ENCODE measurements at places on chromosomes 6 and 20.

DNA sequence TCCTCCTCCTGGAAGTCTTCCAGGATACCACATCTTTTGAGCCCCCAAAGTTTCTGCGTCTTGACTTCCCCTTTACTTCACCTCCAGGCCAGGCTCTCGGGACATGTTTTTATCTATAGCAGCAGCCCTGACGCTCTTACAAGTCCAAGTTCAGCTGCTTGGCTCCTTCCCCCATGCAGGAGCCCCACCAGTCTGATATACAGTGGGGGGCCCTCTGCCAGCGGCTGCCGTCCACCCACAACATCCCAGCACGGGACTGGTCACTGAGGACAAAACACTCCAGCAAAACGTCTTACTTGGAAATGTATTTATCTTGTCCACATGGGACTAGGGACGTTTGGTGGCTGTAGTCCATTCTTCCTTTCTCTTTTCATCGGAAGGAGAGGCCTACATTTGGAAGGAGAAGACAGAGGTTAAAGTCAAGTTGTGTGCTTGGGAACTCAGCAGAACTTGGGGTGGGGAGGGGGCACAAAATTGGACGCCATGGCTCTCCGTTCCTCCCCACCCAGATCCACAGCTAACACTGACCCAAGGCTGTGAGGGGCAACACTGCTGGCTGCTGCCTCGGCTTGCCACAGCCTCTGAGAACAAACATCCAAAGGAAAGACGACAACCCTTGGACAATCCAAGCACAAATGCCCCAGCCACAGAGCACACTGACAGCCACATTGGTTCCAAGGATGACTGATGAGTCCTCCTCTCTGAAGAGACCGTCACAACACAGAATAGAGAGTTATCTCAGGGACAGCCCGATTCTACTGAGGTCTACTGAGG lies 79.2 kb downstream of the PRND start:
- no peak for DNase-seq

- DNase-seq, result no peak
Measured at GRCh38 chr20:24049081-24049480, 60.5 kb upstream of the GGTLC1 start.

- DNase-seq, result no peak
Measured at GRCh38 chr6:34472425-34472824, 6.5 kb downstream of the PACSIN1 start.

GRCh38 chr6:78511009-78511408 lies 356.3 kb upstream of the IRAK1BP1 start:
- DNase-seq, result no peak

- no peak for DNase-seq
Measured at GRCh38 chr6:147782302-147782701, 273.8 kb downstream of the SAMD5 start.

GRCh38 chr6:139891471-139891870 lies 517.0 kb upstream of the CITED2 start:
- no peak for DNase-seq

- no peak for DNase-seq
Measured at GRCh38 chr20:61761453-61762166, 304.1 kb downstream of the TAF4 start.

DNA sequence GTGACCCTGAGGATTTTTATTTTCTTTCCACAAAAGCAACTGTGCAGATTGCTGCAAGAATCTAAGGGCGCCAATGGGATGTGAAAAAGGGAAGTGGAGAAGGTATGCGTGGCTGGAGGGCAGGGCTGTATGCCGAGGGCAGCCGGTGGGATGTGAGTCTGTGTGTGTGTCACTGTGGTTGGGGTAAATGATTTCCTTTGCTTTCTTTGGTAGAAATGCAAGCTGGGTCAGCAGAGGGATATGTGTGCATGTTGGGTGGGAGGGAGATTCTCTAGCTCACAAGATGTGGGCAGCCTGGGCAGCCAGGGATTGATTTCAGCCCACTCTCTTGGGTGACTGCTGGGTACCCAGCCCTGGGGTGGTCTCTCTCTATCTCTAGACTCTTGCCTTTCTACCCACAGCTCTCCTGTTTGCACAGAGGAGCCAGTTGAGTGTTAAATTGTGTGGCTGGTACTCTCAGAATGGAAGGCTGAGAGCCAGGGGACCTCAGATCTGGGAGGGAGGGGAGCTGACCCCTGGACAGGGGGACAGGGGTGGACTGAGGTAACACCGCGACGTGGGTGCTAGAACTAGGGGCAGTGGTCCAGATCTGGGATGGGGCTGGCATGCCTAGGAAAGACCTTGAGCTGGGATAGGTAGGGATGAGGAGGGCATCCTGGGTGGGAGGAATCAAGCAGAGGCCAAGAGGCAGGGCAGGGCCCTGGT lies 136.8 kb upstream of the RNF24 start:
- DNase-seq, result no peak

DNA sequence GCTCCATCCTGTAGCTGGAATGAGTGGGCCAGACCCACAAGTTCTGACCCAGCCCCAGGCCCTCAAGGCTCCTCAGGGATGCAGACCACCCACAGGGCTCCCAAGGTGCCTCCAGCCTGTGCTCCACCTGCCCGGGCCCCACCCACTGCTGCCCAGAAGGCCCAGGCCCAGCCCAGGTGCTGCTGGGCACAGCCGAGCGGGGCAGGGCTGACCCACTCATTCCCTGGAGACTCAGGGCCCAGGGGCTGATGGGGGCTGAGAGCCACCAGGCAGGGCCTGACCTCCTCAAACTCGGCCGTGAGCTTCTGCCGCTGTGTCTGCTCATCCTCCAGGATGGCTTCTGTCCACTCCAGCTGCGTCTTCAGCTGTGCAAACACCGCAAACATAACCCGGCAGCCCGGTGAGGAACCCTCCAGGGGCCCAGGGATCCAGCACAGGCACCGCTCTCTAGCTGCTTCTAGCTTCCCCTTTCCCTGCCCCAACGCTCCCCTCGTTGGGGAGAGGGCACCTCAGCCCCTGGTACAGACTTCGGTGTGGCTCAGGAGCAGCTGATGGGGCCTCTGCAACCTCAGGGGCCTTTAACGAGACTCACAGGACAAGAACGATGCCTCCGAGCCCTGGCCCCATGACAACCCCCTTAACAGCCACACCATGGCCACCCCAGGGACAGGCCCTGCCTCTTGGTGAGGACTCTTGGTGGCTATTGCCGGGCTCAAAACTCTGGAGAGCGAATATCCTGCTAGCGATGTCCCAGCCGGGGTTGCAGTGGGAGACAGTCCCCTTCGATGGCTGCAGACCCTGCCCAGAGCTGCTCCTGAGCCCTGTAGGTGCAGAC lies 46.0 kb downstream of the DSTN start:
- no peak for DNase-seq

DNA sequence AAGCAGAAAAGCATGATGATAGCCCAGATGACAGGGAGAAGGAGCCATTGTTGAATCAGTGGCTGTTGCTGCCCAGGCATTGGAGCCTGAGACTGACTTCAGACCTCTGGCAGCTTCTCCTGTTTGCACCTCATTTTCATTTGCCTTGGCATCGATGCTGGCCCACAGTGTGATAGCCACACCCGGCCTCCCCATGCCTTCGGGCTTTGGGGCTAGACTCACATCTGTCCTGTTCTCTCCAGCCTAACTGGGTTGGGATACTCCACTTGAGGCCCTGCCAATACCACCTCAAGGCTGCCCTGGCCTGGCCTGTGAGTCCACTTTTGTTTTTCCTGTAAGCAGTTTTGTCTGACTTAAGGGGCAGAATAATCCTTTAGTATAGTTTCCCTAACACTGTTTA lies 140.4 kb downstream of the UST start:
- DNase-seq, result no peak

DNA sequence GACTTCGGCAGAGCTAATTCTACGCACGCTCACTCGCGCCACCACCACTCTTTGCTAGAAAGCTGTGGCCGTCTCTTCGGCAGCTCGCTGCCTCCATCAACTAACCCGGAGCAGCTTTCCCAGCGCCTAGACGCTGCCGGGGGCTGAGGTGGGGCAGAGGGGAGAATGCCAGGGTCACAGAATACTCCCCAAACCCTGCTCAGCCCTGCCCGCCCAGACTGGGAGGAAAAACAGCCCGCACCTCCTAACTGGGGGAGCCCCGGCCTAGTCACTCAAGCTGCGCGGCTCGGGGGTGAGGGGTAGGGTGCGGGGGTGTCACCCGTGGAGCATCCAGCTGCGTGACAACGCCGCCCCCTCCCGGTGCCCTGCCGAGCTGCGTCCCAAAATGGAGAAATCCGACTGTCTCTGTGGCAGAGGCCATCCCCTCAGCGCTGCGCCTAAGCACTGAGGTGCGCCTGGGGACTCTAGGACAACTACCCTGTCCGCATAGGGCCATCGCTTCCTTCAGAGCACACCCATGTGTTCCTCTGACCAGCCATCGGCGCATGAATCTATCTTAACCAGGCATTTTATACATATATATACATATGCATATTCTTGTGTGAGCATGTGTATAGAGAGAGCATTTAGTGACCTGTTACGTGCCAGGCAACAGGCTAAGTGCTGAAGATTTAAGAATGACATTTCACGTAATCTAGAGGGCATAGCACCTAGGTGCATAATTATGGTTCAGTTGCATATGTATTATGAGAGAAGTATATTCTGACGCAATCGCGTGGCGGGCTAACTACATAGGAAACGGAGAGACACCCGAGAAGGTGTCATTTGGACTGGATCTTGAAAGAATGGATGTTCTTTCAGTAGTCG lies 1.5 kb upstream of the TENT5A start:
- DNase-seq, result peak; percentile 73

DNA sequence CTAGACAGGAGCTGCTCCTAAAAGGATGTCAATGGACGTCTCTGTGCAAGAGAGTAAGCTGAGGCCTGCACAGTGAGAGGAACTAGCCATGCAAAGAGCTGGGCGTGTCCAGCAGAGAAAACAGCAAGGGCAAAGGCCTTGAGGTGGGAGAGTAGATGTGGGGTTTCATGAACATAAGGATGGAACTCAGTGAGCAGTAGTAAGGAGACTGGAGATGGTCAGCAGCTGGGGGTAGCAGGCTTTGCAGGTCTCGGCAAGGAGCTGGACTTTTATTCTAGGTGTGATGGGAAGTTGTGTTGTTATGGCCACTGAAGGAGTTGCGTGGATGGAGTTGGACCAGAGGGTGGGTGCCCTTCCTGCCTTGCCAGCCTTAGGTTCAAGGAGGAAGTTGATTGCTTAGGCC lies 90.7 kb upstream of the SIRPA start:
- no peak for DNase-seq

DNA sequence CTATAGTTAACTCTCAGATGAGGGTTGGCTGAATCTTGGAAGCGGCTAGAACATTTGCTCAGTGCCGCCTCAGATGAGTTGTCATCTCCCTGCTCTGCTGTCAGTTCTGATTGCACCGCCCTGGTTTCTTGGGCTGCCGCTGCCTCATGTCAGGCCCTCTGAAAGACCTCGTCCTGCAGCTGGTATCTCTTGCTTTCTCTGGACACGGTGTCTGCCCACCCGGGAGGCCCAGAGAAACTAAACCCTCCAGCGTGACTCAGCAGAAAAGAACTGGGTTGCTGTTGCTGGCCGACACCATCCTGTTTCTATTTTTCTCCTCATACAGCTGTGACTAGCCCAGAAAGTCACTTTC lies 355.4 kb downstream of the CD83 start:
- DNase-seq, result no peak

DNA sequence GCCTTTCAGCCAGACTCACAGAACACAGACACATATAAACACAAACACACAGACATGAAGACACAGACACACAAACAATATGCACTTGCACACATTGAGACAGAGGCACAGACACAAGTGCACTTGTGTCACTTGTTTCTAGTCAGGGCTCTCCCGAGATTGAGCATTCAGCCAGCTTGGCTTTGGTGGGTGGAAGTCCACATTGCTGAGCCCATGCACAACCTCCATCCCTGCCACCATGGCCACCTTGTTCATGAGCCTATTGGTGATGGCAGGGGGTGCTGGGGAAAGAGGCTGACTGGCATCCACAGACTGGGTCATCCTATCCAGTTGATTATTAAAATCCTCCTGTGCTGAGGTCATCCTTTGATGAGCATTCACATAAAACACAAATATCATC lies 11.5 kb upstream of the CST7 start:
- DNase-seq, result no peak

DNA sequence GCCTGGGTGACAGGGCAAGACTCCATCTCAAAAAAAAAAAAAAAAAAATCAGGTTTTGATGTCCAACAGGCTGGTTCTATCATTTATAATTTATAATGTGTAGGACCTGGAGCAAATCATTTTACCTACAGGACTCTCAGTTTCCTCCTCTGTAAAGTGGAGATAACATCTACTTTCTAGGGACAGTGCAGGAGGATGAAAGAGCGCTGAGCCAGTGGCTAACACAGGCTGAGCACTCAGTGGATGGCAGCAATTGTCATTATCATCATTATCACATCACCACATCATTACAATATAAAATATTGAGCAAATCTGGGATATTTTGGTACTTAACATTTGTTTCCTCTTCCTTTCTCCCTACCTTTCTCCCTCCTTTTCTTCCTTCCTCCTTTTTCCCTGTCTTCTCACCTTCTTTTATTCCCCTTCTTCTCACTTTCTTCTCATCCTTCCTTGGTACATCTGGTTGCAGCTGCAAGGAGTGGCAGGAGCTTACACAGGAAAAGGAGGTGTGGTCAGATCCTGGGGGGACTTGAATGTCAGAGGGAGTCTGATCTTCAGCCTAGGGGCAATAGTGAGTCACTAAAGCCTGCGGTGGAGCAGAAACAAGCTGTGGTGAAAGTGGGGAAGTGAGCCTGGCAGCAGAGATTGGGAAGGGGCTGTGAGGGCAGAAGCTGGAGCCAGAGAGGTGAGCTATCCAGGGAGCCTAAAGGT lies 24.6 kb upstream of the CTNNBL1 start:
- no peak for DNase-seq

DNA sequence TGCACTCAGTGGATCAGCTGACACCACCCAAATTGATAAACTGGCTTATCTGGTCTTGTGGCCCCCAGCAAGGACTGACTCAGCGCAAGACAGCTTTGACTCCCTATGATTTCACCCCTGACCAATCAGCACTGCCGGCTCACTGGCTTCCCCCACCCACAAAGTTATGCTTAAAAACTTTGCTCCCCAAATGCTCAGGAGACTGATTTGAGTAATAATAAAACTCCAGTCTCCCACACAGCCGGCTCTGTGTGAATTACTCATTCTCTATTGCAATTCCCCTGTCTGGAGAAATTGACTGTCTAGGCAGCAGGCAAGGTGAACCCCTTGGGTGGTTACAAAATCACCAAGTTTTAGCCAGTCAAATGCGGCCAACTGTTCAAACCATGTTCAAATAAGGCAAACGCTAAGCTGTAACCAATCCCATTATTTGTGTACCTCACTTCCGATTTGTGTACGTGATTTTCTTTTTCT lies 32.5 kb downstream of the SLC22A2 start:
- DNase-seq, result no peak

DNA sequence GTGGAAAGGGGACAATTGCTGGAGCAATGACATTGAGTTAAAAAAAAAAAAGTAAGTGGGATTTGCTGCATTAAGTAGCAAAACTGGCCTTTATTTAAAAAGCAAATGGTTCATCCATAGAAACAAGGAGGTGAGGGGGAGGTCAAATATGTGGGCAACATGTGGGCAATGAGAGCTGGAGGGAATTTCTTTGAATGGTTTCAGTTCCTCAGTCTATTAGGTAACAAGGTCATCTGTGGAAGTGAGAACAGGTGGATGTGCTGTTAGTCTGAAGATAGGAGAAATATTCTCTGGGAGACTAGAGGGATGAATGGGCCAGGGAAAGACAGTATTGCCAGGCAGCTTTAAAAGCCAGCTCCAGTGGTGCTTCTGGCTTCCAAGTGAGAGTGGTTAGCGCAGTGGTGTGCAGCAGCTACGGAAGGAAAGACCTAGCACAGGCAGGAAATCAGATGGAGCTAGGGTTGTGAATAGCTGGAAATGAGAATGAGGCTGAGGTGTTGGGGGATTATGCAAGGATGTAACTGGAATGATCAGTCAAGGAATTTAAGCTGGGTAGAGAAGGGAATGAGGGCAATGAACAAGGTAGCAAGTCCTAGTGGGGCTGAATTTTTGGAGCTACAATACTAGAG lies 727.6 kb downstream of the PTPRT start:
- DNase-seq, result no peak

Data from effector CD4-positive, alpha-beta T cell (primary cell).